ENCODE measurements at places on chromosomes 6 and 20.
A peak's percentile ranks its signal among the peaks of the same experiment; 100 is the strongest.

DNA sequence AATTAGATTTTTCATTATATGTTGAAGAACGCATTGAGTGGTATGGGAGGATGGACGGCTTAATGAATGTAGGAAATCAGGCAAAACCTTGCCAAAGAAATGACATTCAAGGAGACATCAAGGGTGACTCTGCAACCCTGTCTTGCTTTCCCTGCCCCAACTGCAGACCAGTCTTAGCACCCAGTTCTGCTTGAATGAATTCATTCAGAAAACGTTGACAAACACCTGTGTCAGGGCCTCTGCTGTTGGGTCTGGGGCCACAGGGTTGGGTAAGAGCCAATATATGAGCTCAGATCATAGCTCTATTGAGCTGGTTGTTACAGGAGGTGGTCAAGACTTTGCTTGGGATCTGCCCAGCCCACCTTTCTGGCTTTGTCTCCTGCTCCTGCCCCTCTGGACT lies 7.7 kb upstream of the ASXL1 start:
- no peak for DNase-seq

- DNase-seq, result no peak
Measured at GRCh38 chr6:88810089-88810488, 153.3 kb downstream of the RNGTT start.

DNA sequence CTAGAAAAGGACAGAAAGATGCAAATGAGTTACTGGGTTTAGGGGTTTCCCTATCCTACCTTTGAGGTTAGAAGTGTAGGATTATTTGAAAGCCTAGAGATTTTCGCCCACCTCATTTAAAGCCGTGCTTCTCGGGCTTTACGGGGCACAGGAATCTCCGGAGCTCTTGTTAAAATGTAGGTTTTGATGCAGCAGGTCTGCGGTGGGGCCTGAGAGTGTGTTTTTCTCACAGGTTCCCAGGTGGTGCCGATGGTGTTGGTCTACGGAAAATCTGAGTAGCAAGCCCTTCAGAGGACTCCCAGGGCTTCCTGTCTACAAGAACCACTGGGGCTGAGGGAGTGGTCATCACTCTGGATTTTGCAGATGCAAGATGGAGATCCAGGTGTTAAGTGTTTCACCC lies 47.5 kb downstream of the TRAM2 start:
- DNase-seq, result no peak

GRCh38 chr6:69487688-69488087 lies 309.1 kb downstream of the LMBRD1 start:
- no peak for DNase-seq

DNA sequence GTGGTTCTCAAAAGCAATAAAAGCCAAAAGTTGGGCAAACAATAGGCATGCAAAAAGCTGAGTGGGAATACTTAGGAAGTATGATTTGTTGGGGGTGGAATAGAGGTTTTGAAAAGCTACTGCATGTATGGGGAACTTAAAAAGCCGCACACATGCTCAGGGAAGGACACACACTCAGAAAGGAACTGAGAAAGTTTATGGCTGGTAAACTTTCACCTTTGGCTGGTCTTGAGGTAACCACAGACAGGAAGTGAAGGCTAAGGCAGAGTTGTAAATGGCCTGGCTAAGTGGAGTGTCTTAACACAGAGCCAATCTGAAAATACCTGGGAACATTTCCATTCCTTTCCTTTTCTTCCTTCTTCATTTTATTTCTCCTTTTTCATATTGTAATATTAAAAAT lies 134.5 kb upstream of the EXOC2 start:
- DNase-seq, result no peak

DNA sequence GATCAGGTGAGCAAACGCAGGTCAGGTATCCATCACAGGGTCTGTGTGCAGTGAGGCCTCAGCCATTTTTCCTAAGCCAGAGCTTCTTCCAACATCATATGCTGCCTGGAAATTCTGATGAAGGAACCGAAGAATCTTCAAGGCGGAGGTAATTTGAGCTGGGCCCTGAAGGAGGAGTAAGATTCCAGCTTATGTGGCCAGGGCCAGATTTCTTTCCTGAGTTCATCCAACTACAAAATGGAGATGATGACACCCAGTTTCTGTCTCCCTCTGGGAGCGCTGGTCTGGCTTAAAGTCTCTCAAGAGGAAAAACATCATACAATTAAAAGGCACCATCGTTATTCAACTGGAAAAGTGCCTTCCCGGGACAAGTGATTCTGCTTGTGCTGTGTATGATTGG lies 6.9 kb upstream of the MANBAL start:
- DNase-seq, result no peak

- DNase-seq, result no peak
Measured at GRCh38 chr20:8788831-8789230, 280.1 kb upstream of the PLCB4 start.

GRCh38 chr6:158053377-158054313 lies 72.0 kb downstream of the SYNJ2 start:
- no peak for DNase-seq

DNA sequence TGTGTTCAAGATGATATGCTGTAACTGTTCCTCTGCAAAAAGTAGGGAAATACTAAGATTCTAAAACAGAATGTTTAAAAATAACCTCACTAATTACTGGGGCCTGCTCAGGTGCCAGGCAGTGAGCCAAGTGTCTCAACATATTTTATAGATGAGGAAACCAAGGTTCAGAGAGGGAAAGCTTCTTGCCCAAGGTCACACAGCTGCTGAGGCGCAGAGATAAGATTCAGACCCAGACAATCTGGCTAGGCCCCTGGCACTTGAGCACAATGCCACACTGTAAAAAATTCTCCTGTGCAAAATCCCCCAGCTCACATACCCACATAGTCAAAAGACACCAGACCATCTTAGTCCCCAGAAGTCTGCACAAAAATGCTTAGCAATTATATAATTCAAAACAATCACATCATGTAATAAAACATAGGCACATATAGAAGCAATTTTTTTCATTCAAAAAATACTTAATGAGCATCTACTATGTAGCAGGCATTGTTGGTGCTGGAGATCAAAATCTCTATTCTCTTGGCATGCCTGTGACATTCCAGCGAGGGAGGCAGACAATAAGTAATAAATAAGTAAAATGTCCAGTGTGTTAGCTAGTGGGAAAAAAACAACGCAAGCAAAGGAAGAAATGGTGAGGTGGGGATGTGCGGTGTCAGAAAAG lies 10.3 kb downstream of the PREX1 start:
- no peak for DNase-seq

DNA sequence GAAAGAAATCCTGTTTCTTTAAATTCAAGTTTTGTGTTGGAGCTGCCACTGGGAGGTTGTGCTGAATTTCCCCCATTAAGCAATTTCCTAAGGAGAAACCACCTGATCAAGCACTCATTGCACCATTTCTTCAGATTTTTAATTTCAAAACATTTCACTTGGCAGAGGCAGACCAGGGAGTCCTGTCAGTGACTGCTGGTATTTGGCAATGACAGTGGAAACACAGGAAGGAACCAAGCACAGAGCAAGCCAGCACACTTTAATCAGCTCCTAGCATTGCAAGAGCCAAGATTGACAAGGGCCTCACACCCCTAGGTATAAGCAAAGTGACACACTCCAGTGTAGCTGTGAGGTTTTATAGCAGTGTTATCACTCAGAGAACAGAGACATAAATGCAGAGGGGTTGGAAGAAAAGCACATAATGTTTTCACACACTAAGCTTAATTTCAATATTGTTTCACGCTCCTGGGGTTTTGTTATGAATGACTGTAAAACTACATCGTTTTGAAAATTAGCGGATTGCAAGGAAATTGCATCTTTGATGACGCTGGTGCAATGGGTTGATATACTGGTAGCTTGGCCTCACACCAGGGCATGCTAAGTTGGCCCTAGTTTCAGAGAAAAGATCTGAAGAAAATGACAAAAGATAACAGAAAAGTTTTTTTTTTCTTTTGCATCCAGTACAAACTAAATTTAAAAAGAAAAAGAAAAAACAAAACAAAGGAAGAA lies 768.4 kb downstream of the TFAP2A start:
- no peak for DNase-seq

DNA sequence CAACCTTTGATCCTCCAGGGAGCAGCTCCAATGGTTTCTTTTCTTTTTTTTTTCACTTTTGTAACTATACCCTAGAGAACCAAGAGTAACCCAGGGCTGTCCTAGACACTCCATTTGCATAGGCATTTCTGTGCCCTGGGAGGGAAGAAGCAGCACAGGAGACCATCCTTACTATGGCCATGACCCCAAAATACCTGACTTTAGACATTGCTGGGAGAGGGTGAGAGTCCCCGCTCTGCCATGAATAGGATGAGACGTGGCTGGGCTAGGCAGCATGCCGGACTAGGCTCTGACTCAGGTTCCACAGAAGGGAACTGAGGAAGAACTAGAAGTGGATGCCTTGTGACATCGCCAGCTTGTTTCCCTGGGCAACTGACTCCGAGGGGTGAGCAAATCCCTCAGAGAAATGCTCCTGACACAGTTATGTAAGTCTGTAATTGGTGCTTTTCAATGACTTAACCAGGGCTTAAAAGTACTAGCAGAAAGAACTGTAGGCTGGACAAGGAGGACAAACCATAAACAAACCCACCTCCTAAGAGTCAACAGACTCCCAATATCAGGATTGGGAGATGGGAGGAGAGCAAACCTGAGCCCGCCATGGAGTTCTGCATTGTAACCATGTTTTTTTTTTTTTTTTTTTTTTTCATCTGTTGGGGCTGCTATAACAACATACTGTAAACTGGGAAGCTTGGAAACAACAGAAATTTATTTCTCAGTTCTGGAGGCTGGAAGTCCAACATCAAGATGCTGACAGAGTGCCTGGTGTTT lies 910 bp upstream of the ADTRP start:
- no peak for DNase-seq

- no peak for DNase-seq
Measured at GRCh38 chr6:26743157-26743821, 83.7 kb upstream of the ZNF322 start.

DNA sequence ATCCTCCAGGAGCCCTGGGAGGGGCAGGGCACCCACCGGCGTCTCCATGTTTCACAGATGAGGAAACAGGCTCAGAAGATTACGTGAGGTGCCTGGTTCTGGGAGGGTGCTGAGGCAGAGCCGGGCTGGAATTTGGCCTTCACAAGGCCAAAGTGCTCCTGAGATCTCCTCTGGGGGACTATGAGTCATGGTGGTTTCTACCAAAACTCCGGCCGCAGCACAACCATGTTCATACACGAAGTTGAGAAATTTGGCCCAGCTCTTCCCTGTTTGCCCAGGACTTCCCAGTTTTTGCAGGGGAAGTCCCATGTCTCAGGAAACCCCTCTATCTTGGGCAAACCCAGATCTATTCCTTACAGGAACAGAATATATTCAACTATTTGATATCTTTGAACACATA lies 172.9 kb upstream of the CDYL start:
- no peak for DNase-seq

- no peak for DNase-seq
Measured at GRCh38 chr20:48738399-48739304, 89.1 kb downstream of the PREX1 start.

GRCh38 chr6:19712012-19712688 lies 125.0 kb upstream of the ID4 start:
- no peak for DNase-seq

GRCh38 chr6:81816380-81816779 lies 63.9 kb upstream of the TENT5A start:
- no peak for DNase-seq

GRCh38 chr20:47057661-47058060 lies 163.0 kb downstream of the EYA2 start:
- DNase-seq, result no peak

DNA sequence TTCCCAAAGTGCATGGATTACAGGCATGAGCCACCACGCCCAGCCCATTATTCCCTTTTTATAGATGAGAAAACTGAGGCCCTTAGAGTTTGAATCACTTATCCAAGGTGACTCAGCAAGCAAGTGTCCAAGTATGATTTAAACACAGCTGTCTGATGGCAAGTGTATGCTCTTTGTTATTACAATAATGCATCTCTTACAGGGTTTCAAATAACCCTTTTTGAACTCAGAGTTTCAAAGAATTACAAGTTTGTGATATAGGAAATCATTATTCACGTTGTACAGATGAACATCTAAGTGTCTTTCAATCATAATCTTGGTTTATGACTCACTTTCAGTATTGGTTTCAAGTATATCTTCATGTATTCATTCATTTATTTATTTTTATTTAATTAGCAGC lies 63.0 kb downstream of the CD83 start:
- no peak for DNase-seq

DNA sequence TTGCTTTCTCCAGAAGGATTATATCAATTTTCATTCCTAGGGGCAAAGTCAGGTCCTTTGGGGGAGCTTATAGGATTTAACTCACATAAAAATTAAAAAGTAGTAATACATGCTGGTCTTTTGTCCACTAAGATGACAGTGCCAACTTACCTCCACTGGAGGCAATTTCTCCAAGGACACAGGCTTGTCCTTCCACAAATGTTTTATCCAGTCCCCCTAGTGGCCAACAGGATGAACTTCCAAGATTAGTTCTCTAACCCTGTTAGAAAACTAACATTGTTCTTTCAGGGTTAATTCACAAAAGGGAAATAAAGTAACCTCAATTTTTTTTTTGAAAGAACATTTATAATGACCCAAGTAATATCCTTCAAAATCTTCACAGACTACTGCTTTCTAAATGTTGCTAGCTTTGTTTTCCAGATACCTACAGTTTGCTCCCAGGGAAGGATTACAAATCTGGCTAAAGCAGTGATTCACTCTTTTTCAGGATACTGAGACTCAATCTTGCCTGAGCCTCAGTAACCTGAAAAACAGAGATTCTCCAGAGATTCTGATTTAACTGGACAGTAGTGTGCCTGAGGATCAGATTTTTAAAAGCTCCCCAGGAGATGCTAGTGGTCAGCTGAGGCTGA lies 31.7 kb upstream of the UBR2 start:
- DNase-seq, result no peak

DNA sequence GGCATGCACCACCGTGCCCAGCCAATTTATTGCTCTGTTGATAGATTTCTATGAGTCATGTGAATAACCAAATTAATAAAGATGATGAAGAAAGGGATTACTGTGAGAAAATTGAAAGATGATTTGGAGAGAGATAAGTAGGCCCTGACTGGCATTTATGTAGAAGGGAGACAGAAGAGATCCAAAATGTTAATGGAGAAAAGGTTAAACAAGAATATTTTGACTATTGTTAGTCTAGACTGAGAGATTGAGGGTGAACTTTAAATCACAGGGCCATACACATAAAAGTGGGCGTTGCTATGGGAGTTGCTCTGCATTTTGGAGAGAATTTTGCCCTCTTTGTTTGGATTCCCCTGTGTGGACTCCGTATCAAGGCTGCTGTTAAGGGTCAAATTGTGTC lies 68.9 kb upstream of the SCAF8 start:
- DNase-seq, result no peak

DNA sequence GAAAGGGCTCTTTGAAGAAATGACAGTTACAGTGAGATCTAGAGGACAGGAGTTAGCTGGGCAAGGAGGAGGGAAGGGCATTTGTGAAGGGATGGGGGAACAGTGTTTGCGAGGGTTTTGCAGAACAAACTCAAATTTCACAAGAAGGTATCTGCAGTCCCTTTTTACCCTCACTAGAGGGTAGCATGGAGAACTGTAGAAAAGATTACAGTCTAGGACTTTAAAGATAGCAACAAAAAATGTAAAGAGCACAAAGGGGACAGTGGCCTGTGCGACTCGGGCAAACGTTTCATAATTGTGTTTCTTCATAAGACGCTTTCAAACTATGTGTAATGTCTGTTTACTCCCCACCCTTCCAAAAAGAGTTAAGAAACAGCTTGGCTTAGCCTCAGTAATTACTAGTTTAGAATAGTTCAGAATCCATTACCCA lies 21.2 kb upstream of the ASXL1 start:
- peak; percentile 57 for DNase-seq
